ENCODE measurements at places on chromosomes 4 and X.
A peak's percentile ranks its signal among the peaks of the same experiment; 100 is the strongest.

DNA sequence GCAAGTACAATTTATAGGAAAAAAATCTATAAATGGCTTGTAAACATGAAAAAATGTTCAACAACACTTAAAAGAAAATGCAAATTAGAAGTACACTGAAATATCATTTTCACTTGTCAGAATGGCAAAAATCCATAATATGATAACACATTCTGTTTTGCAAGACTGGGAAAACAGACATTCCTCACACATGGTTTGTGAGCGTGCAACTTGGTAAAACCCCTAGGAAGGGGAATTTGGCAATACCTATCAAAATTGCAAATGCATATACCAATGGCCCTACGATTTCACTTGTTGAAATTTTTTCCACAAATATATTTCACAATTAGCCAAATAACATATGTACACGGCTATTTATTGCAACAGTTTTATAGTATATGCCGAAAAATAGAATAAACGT, 31.4 kb downstream of the TBC1D9 start:
- no peak for DNase-seq

DNA sequence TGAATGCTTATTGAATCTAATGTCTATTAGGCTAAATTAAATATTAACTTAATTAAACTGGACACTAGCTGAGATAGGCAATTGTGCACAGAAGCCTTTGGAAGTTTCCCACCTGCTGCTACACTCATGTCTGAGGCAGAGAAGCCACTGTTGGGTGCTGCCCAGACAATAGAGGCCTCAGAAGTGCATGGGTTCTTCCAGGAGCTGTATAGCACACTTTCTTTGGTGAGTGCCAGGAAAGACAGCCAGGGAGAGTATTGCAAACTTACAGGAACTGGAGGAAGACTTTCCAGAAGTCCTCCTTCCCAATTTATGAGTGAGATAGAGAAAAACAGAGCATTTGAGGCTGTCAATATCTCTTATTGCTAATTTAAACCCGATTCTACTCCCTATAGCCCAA, 89.9 kb downstream of the GPAT3 start:
- no peak for DNase-seq

DNA sequence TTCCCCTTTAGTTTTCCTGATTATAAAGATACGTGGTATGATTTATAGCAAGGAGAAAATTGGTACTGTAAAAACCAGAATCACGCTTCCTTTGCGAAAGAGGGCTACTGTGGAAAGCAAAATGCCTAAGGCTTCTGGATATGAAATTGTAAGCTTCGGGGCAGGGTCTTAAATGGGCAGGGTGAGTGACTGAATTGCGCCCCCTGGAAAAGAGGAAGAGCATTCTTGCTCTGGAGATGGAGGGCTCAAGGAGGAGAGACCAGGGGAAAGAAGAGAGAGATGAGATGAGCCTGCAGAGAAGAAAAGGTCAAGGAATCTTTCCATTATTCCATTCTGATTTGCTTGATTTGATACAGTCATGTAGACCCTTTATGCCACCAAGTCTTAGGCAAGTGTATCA, 13.1 kb upstream of the ETNPPL start:
- DNase-seq, result no peak

DNA sequence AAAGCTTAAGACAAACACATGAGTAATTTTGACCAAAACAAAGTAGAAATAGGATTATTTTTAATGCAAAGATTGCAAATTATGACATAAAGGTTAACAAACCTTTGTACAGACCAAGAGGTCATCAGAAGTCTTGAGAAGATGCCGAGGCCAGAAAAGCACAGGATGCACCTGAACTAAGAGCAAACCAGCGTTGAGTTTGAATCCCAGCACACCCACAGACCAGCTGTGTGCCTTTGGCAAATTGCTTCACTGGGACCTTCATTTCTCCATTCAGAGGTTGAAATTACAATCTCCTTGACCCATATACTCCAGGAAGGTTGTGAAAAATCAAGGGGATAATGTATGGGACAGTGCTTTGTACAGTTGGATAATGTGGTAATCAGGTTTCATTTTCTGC, 56.6 kb downstream of the PPM1K start:
- no peak for DNase-seq

DNA sequence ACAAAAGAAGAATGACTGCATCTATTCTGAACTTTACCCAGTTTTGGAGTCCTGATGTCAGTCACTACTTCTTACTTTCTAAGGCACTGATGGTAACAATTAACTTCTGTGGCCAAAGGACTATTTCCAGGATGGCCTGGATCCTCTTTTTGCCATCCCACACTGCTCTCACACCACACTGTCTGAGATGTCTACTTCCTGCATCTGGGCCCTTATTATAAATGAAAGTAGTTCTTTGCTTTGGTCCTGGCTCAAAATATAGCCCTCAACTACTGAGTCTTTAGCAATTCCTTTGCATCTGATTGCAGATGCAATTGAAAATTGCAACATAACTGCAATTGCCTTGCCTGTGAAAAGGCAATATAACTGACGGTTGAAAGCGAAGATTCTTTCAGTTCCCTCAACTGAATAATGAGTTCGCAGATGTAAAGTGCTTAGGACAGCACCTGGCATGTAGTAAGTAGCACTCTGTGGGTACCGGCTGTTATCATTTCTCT, 44.2 kb downstream of the COQ2 start:
- no peak for DNase-seq

DNA sequence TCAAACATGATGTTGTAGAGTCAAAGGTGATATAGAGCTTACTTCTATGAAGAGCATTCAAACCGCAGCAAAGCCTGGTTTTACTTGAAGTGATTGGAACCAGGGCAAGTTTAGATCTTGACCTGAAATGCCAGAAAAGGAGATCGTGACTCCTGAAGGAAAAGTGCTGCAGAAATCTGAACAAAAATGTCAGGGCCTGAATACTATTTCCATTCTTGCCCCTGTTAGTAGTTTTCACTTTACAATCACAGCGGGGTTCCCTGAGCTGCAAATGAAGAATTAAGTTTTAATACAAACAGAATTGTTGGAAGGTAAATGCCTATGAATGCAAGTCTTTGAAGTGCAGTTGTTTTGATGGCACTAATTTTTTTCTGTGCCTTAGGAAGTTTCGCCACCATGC, 4.1 kb downstream of the SLIT2 start:
- DNase-seq, result no peak

DNA sequence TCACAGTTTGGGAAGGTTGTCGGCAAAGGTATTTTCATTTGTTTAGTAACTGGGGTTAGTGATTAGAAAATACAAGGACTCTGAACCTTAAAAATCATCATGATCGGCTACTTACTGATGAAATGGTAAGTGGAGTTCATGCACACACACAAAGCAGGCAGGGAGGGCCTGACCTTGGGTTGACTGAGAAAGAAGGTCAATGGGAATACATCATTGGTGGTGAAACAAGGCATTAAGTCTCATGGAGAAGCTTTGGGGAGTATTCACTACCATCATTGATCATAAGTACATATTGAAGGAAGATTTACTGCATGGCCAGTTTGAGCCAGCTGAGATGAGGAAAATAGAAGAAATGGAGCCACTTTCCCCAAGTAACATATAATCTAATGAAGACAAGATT, 74.4 kb downstream of the LUZP4 start:
- DNase-seq, result no peak

- no peak for DNase-seq
Observed at GRCh38 chr4:176610594-176610993, 182.1 kb downstream of the VEGFC start.

DNA sequence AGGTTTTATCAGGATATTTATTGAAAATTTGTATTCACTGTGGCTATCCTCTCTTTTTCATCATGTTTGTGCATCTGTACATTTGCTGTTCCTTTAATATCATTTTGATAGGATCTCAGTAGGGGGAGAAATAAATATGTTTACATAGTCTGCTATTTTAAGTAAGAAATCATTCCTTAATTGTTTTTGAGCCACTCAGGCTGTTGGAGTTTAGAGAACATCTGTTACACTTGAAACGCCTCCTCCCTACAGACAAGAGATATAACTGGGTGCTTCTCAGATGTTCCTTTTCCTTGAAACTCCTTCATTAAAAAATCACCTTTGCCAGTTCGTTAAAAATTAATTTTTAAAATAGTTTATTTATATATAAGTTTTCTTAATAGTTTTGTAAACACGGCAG, 59.4 kb downstream of the QRFPR start:
- DNase-seq, result no peak

DNA sequence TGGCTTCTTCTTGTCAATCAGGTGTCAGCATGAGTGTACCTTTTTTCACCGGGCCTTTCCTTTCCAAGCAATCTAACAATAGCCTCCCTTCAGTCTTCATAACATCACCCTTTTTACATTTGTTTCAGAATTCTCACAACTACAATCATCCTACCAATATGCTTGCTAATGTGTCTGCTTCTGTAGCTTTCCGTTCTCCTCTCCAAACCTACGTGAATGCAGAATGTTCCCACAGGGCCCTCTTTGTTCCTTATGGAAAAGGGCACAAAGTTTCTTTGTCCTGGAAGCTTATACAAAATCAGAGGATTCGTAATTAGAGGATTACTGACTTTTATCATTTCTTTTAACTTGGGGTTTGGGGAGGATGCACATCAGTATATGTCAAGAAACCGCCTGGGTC, 461.8 kb downstream of the CENPC start:
- DNase-seq, result no peak

DNA sequence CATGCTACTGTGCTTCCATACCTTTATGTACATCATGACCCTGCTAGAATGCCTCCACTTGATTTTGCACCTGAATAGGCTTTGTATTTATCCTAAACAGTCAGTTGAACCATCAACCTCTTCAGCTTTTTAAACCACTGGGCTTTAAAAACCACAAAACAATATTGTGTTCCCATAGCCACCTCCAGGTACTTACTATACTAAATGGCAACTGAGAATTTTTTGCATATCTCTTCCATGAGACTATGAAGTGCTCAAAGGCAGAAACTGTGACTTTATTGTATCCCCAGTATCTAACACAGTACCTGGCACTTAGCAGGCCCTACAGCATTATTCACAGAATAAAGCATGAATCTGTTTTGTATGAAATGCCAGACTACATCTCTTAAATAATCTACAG, 39.7 kb downstream of the ANAPC10 start:
- DNase-seq, result no peak

GRCh38 chrX:34972206-34972605, 29.6 kb downstream of the FAM47B start:
- DNase-seq, result no peak

GRCh38 chr4:5660185-5660584, 48.2 kb downstream of the EVC2 start:
- DNase-seq, result no peak

- DNase-seq, result no peak
Observed at GRCh38 chr4:105415281-105415744, 58.5 kb downstream of the PPA2 start.

- DNase-seq, result no peak
Observed at GRCh38 chr4:26171501-26171900, 149.3 kb upstream of the RBPJ start.

- DNase-seq, result no peak
Observed at GRCh38 chr4:15414551-15415091, 13.2 kb upstream of the C1QTNF7 start.

GRCh38 chr4:140151699-140152012, 2.3 kb downstream of the MAML3 start:
- DNase-seq, result peak; percentile 51

GRCh38 chr4:173178144-173178543, 9.5 kb downstream of the GALNT7 start:
- no peak for DNase-seq

DNA sequence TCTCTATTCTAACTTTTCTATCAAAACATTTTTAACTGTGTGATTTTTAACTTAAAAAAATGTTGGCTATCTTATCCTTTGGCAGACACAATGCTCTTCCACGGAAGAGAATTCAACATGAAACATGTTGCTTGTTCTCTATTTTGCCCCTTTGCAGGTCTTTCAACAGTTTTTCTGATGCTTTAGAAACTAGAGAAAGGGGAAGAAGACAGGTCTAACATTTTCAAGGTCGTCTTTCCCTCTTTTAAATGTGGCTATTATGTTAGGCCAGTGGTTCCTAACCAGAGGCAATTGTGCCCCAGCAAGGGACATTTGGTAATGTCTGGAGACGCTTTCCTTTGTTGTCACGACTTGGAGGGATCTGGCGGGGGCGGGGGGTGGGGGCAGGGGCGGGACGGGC, 95.0 kb downstream of the SH3KBP1 start:
- no peak for DNase-seq

DNA sequence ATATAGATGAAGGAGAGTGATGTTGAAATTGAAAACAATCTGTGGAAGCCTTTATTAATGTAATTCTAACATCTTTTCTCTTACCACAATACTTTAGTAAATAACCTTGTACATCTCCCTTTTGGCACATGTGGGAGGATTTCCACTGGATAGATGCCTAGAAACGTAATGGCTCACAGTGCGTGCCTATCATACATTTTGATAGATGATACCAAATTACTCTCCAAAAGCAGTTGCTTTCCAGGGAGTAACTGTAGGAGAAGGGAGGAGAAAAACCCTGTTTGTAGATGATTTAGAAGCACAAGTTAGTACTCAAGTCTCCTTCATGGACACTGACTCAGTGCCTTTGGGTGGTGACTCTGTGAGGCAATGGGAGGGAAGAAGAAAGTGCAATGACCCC, 476.3 kb downstream of the CCSER1 start:
- no peak for DNase-seq

- DNase-seq, result peak; percentile 47
Observed at GRCh38 chr4:26342328-26343037, 21.7 kb downstream of the RBPJ start.
